SK-N-SH treated with all-trans-retinoic acid at 6 μM for 48 hours (cell line): ENCODE measurements at places on chromosomes 6 and 20.

GRCh38 chr6:107154801-107155160 is 39.5 kb upstream of the BEND3 start:
- ATAC-seq, result no peak

DNA sequence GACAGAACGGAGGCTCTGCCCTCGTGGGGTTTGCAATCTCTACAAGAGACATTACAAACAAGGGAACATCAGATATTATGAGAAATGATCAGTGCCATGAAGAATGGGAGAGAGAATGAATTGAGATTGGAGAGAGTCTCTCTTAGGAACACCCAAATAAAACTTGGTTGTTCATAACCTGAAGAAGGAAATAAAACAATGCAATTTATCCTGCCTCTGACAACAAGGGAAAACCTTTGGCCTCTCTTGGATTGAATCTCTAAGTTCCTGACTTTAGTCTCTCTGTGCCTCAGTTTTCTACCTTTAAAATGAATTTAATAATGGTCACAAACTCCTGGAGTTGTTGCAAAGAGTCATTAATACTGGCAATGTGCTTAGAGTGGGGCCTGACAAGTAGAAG is 21.1 kb downstream of the PLEKHG1 start:
- ATAC-seq, result no peak

- no peak for ATAC-seq
Measured at GRCh38 chr6:79964607-79965081, 17.3 kb upstream of the ELOVL4 start.

DNA sequence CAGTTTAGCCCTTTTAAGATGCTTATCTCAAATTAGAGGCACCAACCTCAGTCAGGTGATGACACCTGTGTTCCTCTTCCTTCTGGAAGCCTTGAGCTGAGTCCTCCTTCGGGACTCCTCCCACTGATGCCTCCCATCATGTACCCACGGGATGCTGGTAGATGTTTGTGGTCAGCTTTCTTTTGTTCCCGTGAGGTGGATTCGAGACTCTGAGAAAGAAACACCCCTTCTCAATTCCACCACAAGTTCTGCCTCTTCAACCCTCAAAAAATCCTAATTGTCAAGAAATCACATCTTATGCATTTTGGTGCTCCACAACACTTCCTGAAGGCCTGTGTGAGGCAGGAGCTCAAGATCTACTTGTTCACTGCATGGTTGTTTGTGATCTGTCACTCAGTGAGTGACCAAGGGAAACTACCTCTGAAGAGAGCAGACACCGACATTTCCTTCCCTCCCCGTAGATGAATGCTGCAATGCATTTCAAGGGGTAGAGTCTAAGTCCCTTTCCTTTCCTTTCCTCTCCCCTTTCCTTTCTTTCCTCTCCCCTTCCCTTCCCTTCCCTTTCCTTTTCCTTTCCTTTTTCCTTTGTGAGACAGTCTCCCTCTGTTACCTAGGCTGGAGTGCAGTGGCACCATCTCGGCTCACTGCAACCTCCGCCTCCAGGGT is 50.5 kb downstream of the PCNA start:
- ATAC-seq, result no peak

DNA sequence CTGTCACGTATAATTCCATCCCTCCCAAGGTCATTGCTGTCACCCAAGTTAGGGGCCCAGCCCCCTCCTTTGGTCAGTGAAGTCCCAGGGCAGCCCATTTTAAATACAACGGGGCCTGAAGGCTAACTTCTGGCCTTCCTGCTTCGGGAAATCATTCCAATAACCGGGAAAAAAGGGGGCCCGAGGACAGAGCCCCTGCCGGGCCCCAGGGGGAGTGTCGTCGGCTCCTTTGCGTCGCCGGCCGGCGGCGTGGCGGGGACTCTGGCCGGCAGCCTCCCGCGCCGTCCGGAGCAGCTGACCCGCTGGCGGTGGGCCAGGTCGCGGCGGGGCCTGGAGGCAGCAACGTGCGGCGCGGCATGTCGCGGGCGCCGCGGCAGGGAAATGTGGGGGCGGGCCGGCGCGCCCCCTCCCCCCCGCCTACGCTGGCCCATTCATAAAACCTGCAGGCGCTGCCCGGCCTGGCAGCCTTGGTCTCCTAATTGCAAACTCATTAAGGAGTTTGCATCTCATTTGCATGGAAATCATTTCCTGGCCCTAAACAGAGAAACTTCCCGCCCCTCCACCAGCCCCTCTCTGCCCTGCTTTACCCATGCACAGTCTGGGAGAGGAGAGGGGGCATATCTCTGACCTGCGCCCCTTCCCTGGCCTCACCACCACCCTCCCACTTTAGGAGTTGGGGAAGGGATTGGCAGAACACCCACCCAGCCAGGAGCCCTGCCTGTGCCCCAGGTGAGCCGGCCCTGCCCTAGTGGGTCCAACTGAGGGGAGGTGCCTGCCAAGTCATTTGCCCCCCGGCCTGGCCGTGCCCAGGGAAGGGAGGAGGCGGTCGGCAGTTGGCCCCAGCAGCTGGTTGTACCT is 50.7 kb downstream of the MRPL14 start:
- ATAC-seq, result no peak
